CD4-positive, alpha-beta T cell treated with Interleukin-4 for 4 hours (primary cell): ENCODE measurements at places on chromosomes 7 and 10.

- DNase-seq = no peak
These were observed 14.2 kb upstream of the HPS1 start for GRCh38 chr10:98460837-98461499.

GRCh38 chr10:75223507-75223906 is 12.2 kb downstream of the COMTD1 start:
- no peak for DNase-seq

GRCh38 chr10:22666287-22667092 is 47.9 kb downstream of the PIP4K2A start:
- peak; percentile 83 for DNase-seq

- no peak for DNase-seq
These were observed 290.8 kb downstream of the NXPH1 start for GRCh38 chr7:8724080-8724718.

DNA sequence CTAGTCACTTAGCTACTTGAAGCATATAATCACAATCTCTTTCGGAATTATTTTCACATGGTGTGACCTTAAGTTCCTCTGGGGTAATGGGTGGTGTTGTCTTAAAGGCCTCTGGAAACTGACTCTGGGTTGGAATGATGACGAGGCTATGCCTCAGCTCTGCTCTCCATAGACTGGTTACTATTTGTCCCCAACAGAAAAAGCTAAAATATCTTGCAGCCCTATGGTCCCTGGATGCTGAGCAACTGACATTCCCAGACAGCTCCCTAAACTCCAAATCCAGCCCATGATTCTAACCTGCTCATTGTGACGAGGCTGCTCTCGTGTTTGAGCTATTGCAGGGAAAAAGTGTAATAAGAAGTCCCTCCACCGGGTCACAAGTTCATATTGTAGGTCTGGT is 51.6 kb downstream of the HBP1 start:
- DNase-seq = no peak

DNA sequence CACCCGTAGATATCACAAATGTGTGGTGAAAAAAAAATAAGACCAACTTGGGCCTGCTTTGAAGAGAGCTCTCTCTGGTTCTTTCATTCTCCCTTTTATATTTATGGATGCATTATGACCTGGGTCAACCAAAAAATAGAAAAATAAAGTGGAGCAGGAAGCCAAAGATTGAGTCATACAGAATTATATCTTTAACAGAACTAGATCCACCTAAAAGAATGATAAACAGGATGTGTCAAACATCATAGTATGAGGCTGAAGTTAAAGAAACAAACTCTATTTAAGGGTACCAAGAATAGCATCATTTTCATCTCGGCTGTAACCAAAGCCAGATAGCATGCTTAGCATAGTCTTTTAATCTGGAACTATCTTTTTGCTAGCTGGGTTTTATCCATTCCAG is 28.8 kb upstream of the NMT2 start:
- peak; percentile 13 for DNase-seq

GRCh38 chr7:137074391-137075030 is 206.1 kb downstream of the CHRM2 start:
- no peak for DNase-seq

DNA sequence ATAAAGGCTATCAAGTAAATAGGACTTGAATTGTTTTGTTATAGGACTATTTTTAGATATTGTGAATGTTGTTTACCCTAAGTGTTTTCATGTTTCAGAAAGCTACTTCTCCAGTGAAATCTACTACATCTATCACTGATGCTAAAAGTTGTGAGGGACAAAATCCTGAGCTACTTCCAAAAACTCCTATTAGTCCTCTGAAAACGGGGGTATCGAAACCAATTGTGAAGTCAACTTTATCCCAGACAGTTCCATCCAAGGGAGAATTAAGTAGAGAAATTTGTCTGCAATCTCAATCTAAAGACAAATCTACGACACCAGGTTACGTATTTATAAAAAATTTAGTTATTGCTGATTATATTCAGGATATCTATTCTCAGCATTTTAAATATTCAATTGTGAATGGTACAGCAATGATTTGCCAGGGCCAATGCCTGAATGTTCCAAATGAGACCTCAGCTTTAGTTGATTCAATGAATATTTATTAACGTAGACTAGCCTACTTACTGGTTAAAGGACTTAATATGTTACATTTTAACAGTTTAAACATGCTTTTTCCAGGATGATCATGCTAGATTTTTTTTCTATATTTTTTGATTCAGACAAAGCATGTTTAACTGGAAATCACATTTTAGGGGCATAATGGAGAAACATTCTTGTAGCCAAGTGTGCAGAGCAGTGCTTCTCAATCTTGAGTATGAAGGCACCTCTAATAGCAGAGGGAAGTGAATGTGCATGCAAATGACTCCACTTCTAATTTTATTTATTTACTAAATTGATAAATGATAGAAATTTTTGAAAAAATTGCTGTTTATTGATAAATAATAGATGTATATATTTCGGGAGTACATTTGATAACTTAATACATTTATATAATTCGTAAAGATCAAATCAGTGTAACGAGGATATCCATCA is 18.2 kb downstream of the ANLN start:
- no peak for DNase-seq

DNA sequence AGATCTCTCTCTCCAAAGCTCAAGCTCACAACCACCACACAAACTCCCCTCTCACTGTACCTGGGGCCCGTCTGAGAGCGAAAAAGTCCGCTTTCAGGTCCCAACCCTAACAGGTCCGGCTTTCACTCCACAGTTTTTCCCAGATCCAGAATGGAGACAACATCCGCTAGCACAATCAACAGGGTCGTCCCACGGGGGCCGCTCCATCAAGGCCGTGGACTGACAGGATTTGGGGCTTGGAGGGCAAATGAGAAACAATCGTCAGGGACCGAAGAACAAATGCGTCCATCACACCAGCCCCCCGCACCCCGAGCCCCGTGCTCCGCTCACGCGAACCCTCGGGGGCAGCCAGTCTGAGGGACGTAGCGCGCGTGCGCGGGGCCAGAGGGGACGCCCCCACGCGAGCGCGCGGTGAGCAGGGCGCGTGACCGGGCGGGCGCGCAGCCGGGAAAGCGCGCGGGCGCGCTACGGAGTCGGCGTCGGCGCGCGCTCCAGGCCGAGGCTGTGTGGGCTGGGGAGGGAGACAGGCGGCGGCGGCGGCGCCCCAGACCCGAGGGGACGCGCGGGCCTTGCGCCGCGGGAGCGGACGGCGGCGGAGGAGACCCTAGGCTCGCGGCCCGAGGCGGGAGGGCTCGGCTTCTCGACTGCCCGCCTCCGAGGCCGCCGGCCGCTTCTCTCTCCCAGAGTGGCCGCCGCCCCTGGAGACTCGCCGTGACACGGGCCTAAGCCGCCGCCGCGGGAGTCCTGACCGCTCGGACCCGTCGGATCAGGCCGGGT is at the start of gene SLK:
Gene SLK (plus strand): TSS at position 470 of the 777 bp plus-strand sequence. CDS start 606 bp downstream, outside the sequence.
- DNase-seq = peak; percentile 77

GRCh38 chr10:32516567-32517495 is 70.9 kb downstream of the CCDC7 start:
- no peak for DNase-seq

DNA sequence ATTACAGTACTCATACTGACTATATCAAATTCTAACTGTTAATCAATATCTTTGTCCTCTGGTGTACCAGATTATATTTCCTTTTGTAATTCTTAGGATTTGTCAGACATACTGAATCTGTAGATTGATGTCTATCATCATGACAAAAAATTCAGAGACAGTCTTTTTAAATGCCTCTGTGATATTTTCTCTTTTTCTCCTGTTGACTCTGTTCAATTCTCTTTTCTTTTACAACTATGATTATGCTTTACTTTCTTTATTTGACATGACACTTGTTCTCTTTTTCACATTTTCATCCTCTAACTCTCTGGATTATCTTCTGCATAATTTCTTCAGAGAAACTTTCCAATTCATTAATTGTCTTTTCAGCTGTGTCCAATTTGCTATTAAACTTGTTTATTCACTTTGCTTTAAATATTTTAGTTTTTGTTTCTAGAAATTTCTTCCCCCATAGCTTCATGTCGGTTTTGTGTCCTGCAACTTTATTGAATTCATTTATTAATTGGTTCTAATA is 153.6 kb downstream of the PFKFB3 start:
- DNase-seq = no peak

GRCh38 chr7:87424075-87424474 is 51.4 kb downstream of the ABCB4 start:
- no peak for DNase-seq

GRCh38 chr7:116650436-116650835 is 21.6 kb upstream of the MET start:
- no peak for DNase-seq

- no peak for DNase-seq
These were observed 70.0 kb downstream of the CHRM2 start for GRCh38 chr7:136938476-136938875.

DNA sequence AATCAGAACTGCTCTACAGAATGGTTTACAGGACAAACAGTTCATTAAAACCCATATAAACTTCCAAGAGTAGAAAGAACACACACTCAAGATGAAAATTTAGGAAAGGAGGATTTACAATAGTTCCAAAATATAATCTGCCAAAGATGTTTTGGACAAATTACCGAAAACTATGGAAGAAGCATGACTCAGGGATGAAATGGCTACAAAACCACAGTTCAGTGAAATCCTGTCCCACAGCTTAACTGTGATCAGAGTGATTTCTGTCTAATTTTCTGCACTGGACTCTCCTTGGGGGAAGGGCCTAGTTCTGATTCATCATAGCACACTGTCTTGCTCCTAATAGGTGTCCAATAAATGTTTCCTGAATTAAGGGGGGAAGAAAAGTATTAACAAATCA is 82.2 kb downstream of the HIPK2 start:
- no peak for DNase-seq
